Esophagus squamous epithelium (tissue), 5 donors: ENCODE measurements at places on chromosomes 5 and 9.

GRCh38 chr9:130766021-130766926 lies 68.8 kb upstream of the ABL1 start:
- no peak for DNase-seq

- no peak for DNase-seq
Measured at GRCh38 chr5:169139480-169140050, 161.4 kb downstream of the SLIT3 start.

DNA sequence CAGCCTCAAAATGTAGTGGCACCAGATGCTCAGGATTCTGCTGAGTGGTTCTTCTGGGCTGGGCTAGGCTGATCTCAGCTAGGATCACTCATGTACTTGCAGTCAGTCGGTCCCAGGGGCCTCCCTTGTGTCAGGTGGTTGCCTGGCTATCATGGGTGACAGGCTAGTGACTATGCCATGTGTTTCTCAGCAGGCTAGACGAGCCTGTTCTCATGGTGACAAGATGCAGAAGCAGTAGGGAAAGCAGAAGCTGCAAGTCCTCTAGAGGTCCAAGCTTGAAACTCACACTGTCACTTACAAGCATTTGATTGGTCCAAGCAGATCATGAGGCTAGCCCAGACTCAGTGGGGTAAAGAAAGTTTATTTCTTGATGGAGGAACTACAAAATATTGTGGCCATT lies 15.2 kb upstream of the KCNMB1 start:
- no peak for DNase-seq

- no peak for DNase-seq
Measured at GRCh38 chr5:62029303-62029702, 276.7 kb upstream of the KIF2A start.

DNA sequence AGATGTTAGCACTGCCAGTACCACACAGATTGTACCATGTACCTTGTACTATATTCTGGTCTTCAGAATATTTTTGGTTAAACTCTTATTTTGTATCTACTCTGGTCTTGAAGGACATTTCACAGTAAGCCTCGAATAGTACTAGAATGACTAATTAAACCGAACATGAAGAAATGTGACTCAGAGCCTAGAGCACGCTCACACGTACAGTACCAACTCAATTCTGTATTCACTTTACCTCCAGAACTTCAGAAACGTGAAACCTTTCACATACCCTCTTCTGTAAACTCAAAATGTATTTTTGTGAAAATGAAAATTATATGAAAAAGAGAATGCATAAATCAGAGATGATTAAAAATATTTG lies 112.8 kb downstream of the MVB12B start:
- DNase-seq = no peak

DNA sequence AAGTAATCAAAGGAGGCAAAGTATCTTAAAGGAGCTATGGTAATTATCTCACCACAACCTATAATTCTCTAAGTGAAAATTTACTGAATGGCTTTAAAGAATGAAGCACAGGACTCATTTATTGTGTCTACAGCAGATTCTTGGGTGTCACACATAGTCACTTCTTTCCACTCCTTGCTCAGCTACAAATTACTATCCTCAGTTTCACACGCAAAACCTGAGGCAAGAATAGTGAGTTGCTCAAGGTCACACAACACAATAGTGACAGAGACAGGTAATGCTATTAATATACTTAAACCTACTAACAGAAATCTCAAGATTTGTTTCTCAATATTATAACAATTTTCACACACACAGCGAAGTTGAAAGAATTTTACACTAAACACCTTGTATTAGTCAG lies 120.9 kb upstream of the STK32A start:
- no peak for DNase-seq

- DNase-seq = no peak
Measured at GRCh38 chr5:38284384-38284783, 26.0 kb downstream of the EGFLAM start.

DNA sequence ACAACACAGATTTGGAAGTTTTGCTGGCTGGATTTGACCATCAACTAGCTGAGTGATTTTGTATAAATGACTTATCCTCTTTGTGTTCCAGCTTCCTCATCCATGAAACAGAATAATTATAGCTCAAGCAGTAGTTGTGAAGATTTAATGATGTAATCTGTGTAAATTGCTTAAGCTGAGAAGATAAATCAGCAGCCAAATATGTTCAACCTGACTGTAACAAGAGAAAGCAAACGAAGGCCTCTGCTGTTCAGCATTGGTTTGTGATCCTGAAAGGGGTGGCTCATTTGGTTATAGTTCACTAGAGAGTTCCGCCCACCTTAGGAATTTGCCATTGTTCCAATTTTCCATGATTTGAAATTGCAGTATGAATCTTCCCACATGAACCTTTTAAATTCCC lies 75.7 kb upstream of the CCDC112 start:
- DNase-seq = no peak

DNA sequence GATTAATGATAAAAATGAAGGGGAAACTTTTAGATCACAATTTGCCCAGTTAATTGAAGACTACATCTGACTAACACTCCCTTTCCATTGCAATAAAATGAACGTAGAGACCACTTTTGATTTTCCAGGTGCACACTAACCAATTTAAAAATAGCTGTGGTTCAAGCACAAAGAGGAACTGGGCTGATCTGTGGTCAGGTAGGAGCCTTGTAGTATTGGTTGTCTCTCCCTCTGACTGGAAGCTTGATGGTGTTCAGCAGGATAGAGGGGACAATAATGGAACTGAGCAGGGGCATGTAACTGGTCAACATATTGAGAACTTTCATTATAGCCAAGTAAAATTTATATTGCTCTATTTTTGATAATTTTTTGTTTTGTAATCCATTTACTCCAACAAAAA lies 886.8 kb upstream of the SEMA6A start:
- no peak for DNase-seq

GRCh38 chr5:63351164-63351563 lies 611.1 kb downstream of the HTR1A start:
- no peak for DNase-seq

DNA sequence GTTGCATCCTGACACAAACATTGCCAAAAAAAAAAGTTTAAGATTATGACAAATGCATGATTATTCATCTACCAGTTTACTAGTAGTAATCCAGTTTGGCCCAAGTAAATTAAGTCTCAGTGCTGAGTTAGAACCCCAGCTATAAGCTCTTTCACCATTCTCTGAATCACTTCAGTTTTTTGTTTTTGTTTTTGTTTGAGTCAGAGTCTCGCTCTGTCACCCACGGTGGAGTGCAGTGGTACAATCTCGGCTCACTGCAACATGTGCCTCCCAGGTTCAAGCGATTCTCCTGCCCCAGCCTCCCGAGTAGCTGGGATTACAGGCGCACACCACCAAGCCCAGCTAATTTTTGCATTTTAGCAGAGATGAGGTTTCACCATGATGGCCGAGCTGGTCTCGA lies 1.5 kb upstream of the PCYOX1L start:
- DNase-seq = no peak

GRCh38 chr5:854966-855743 lies 4.4 kb upstream of the ZDHHC11 start:
- no peak for DNase-seq

DNA sequence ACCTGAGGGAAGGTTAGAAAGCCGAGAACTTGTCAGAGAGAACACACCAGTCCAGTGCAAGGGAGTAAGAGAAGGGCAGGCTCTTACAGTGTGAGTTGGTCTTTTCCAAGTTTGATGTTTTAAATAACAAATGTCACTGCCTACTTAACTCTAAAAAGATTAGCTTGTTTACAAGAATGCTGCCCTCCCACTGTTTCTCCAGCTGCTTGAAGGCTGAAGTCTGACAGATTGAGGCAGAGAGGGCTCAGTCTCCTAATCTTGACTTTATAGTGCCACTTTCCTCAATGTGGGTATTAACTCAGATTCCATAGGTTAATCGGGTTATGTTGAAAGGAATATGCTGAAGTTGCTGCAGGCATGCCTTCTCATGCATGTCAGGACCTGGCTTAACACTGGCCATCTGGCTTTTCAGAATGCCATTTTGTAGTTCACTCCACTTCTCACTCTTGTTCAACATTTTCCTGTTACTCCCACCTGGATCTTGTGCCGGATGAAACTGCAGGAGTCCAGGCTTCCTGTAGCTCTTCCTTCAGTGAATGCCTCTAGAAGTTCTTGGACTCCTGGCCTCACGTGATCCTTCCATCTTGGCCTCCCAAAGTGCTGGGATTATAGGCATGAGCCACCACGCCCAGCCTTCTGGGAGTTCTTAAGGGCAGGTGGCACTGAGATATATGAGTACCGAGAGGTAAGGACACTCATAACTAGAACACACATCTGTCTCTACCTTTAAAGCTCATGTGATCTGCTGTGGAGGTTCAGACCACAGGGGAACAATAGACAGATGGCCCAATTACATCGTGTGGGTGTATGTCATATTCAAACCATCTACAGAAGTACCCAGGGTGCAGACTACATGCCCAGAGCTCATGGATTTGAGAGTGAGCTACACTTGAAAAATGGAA lies 249.7 kb downstream of the ARHGAP26 start:
- no peak for DNase-seq

- DNase-seq = no peak
Measured at GRCh38 chr5:131285703-131286399, 22.0 kb downstream of the CDC42SE2 start.

DNA sequence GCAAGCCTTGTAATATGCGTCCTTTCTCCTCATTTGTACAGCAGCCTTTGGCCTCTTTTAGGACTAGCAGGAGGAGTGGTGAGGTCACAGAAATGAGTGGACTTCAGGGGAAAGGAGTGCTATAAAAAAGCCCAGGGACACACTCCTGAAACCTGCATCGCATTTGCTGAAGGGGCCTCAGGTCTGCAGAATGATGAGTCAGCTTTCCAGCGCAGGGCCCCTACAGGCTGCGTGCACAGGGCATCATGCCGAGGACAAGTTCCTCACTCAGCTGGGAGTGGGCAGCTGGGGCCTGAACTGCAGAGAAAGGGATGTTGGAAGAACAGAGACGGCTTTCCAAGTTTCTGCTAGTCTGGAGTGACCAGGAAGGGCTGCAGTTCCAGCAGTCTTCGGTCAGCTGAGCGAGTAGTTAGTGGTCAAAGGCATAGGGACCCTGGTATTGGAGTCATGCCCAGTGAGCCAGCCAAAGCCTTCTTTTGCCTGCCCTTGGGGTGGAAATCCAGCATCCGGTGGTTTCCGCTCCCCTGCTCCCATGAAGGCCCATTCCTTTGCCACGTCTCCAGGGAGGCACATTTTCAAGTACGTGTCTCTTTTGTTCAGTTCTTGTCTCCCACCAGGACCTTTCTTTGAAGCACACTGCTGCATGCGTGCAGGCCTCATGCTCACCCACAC lies 17.3 kb upstream of the CFAP157 start:
- no peak for DNase-seq

GRCh38 chr5:126359884-126360283 lies 63.3 kb upstream of the GRAMD2B start:
- no peak for DNase-seq

DNA sequence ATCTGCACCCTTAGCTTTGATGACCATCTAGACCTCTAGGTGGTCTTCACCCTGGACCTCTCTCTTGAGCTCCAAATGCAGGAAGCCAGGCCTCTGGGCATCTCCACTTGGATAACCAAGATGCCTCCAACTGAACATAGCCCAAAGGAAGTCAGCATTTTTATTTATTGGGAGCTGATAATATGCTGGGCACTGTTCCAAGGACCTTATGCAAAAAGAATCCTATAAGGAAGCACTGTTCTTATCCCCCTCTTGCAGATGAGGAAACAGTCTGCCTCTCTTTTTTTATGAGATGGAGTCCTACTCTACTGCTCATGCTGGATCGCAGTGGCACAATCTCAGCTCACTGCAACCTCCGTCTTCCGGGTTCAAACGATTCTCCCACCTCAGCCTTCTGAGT lies 219.9 kb downstream of the CDK5RAP2 start:
- DNase-seq = no peak

GRCh38 chr5:23332650-23333251 lies 174.7 kb upstream of the PRDM9 start:
- no peak for DNase-seq

- no peak for DNase-seq
Measured at GRCh38 chr5:153714798-153715197, 224.3 kb downstream of the GRIA1 start.
